ENCODE measurements at places on chromosomes 3 and 15.

GRCh38 chr3:100465892-100466777, 26.3 kb upstream of the TMEM45A start:
- DNase-seq, result no peak

DNA sequence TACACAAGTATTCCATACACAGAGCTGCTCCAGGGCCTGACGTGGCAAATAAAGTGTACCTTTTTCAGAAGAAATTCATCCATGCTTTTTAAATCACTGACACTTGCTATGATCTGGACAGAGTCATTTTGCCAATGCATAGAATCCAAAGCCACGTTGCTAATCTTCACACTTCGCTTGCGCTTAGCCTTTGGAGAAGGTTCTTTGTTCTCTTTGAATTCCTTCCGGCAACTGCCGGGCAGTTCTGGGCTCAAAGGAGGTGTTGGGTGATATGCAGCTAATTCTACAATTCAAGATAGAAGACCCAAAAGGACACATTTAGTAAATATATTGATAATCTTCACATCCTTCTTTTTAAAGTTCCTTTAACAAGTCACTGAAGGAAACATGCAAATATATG, 69.9 kb downstream of the NR2E3 start:
- DNase-seq, result no peak

GRCh38 chr3:129382366-129382765, 46.1 kb downstream of the EFCAB12 start:
- no peak for DNase-seq

DNA sequence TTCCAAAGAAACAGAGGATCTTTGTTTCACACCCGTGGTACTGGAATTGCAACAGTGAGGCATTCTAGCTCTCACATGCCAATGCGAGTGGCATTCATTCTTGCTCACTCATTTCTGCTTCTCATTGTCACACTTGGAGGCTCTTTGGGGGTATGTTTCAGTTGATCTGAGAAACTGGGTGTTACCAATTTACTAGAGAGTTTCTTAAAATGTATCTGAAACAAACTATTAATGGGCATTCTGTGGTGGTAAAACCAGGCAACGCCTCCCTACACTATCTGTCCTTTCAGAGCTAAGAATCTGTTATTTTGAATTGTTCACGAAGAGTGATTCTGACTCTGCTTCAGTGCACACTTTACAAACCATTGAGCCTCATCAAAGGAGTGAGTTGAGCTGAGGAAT, 140.6 kb upstream of the BHLHE40 start:
- DNase-seq, result no peak

DNA sequence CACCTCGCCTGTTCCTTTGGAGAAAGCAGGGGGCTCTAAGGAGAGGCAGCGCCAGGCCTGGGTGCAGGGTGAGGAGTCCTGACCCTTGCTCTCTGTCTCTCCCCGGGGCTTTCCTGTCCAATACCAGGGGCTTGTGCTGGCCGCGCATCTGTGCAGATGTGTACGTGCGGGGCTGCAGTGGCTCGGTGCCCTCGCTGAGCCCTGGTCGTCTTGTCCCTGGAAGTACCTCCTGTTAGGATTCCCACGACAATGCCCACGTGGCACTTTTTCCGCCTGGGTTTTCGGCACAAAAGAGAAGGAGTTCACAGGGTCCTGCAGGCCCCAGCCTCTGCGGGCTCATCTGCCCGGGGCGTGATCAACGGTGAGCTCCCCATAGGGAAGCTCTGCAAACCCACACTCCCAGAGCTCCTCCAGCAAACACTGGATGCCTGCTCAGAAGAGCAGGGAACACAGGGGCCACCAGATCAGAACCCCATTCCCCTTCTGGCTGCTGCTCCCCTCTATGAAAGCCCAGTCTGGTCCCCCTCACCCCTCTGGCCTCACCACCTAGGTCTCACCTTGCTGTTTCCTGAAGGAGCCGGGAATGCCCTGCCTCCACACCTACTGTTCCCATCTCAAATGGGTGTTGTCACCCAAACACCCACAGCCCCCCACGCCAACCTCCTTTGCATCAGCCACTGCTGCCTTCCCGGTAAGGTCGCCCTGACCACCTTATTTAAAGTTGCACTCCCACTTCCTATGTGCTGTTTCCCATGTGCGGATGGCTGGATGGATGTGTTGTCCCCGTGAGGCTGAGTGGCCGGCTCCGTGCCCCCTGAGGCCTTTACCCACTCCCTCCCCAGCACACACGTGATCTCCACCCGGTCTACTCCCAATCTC, 62.6 kb upstream of the PRR20G start:
- no peak for DNase-seq

DNA sequence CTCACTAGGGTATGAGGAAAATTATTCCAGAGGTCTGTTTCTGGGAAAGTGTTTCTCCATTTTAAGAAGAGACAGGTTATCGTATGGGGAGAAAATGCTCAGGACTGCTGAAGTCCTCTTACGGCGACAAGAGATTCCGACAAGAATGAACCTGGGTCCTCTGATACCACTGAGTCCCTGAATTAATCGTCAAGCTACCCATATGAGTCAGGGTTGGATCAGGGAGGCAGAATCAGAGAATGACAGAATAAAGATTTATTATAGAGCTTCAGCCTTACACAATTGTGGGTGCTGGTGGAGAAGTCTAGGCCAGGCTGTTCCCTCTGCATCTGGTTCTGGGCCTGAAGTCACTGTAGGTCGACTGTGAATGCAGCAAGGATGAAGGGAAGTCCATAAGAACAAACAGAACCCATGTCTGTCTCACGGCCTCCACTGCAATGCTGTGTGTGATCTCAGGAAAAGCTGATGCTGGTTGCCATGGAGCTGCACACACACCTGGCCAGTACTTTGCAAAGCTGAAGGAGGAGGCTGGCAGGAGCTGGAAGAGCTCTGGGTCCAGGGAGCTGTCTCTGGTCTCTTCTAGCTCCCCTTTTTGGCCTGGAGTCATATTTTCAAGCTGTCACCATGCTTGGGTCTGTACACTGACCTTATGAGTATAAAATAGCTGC, 83.9 kb downstream of the HHLA2 start:
- no peak for DNase-seq

DNA sequence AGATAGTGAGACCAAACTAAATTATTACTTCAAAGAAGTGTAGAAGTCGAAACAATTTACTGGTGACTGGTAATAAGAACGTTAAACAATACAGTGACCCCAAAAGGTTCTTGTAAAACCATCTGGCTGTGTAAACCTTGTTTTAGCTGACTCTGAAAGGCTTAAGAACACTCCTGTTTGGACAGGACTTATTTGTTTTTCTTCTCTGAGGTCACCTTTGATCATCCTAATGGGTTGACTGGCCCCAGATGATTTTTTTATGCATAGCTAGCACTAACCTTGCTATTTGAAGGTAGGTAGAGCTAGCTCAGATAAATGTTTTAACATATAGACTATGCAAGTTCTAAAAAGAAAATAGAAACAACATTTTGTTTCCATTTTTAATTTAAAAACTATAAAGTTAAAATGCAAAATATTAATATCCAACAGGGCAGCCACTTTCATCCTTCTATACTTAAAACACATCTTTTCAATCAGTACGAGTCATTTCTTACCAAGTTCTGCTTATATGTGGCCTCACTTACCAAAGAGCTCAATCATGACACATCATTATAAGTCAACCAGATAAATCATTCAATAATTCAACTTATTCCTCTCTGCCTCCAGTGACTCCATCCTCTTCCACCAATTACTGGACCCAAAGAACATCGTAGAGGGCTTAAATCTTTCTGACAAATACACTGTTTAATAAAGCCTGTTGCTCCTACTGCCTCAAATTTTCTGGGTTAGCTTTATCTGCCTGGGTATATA, 158.8 kb downstream of the SSR3 start:
- no peak for DNase-seq

GRCh38 chr3:134839990-134840389, 44.9 kb downstream of the EPHB1 start:
- DNase-seq, result no peak

GRCh38 chr3:40780291-40780924, 255.6 kb downstream of the ZNF621 start:
- peak; percentile 23 for DNase-seq

GRCh38 chr3:72423643-72424042, 424.6 kb downstream of the SHQ1 start:
- no peak for DNase-seq

- peak; percentile 97 for DNase-seq
Observed at GRCh38 chr15:64460206-64460723, at the start of gene ZNF609. ZNF609 (plus strand) TSS chr15:64460578; CDS start chr15:64499420, 38,842 bp downstream.
